ENCODE measurements at places on chromosomes 7 and 10. TPM values are rescaled to one million over a fixed set of nuclear protein-coding genes. Genes with fewer than 3 reads are reported as not detected.

Gene DIP2C
- total RNA-seq = 18.5 TPM

Gene ENO4
- total RNA-seq = not detected

Gene COL13A1
- not detected for total RNA-seq

Gene NDUFA5
- total RNA-seq = 44.3 TPM

Gene PARG
- total RNA-seq = 19.5 TPM

Gene OR13A1
- not detected for total RNA-seq

Gene TLX1
- total RNA-seq = not detected

Gene RAMP3
- total RNA-seq = not detected

Measured in Caki2 (cell line).